ENCODE measurements at places on chromosomes 16 and 17.

GRCh38 chr16:4409081-4409932, 7.1 kb downstream of the CORO7 start:
- DNase-seq = no peak

DNA sequence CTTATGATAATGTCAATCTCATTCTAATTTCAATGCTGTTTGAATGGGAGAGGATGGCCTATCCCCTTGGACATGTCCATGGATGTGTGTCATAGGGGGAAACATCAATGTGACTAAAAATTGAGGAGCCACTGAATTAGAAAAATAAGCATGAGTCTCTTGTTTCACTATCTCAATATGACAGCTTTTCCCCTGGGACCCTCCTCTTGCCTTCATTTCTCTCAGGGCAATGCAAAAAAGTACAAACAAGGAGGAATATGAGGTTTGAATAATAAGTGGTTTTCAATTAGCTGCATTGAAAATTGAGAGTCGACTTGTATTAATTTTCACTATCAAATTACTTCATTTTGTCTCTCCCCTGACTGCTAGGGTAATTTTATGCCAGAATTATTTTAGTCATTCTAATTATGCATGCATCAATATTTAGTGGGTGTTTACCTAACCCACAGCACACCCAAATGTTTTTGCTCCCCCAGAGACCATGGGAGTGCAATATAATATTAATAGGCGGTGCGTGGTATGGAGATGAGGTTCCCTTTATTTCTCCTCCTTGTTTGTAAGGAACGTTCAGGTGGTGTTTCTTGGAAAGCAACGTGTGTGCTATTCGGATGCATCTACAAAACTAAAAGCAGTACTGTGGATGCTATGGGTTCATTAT, 6.8 kb upstream of the SDR42E1 start:
- DNase-seq = no peak

GRCh38 chr17:17440010-17440843, 36.6 kb upstream of the MED9 start:
- DNase-seq = peak; percentile 69

- DNase-seq = no peak
Observed at GRCh38 chr17:82457073-82457928, 1.2 kb upstream of the NARF start.

DNA sequence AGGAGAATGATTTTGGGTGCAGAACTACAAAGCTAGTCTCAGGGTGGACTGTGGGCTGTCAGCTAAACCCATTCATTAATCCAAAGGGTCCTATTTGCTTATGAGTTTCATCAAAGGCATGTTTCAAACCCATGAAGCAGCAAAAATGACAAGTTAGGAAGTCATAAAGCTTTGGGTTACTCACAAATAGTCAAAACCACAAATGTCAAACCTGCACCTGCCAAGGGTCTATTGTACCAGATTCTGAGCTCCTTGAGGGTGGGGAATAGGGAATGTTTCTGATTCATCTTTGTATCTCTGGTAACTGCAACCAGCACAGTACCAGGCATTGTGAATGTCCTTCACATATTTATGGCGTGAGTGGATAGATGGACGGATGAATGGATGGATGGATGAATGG, 317.7 kb downstream of the MAF start:
- DNase-seq = no peak
